Cardiac septum (tissue), 1 donor: ENCODE measurements at places on chromosomes 7 and 10. TPM values are rescaled to one million over a fixed set of nuclear protein-coding genes. Genes with fewer than 3 reads are reported as not detected.

Gene MEST
- total RNA-seq: 6.1 TPM

Gene UCMA
- not detected for total RNA-seq

Gene NEUROG3
- not detected for total RNA-seq

Gene ASAH2
- total RNA-seq: 1.9 TPM

GRCh38 chr10:34547291-34547690 lies 267.8 kb downstream of the PARD3 start:
- DNase-seq: no peak

DNA sequence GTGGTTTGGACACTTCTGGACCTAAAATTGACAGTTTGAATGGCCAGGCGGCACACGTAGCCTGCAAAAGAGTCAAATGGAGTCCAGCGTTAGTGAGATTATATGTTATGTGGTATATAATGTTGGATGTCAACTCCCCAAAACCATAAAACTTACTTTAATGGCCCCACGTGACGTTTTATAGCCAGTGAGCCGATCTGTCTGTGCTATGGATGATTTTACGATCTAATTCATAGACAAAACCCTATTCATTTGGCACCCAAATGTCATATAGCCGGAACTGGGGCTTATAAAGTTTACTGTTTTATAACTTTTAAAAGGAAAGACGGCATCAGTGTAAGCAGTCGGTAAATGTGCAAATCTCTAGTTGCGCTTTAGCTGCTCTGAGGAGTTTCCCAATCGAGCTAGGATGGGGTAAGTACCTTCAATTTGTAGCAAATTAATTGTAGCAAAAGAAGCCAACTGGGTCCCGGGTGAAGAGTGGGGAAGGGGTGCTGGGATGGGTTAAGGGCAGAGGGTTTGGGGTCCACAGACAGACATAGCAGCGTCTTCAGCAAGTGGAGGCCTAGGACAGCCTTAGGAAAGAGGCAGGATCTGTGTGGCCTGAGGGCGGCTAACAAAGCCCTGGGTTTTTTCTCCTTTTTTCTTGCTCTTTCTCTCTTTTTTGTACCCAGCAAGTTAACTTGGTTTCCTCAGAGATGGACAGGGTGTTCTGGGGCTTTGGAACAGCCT lies 3.2 kb downstream of the HOXA5 start:
- no peak for DNase-seq

GRCh38 chr10:3755440-3756359 lies 29.3 kb downstream of the KLF6 start:
- DNase-seq: no peak

- no peak for DNase-seq
Measured at GRCh38 chr7:5695727-5696345, 85.6 kb downstream of the RNF216 start.

DNA sequence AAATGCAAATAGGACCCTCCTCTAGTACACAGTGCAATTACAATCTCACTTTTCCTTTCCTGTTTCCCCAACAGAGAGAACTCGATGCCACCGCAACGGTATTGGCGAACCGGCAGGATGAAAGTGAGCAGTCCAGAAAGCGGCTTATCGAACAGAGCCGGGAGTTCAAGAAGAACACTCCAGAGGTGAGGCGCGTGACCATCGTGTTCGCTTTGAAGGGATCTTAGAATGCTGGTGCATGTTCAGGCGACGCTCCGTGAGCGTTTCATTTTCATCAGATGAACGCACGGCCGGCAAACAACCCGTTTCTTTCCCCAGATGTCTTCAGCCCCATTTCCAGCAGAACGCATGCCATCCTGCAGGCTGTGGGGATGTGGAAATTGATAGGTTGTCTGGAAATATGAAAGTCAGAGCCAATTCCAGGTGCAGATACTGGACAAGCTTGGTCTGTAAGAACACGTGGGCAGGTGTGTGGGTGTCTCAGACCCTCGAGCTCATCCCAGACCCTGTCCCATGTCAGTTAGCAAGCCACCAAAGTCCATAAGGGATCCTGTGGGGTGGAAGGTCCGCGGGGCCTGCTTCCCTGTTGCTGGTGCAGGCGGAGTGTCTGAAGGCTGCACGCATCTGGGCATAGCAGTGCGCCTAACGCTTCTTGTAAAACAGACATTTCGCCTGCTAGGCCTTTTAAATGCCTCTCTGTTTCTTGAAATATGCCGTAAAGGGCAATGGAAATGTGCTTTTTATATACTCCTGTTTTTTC lies 98.8 kb downstream of the CUX1 start:
- DNase-seq: no peak

DNA sequence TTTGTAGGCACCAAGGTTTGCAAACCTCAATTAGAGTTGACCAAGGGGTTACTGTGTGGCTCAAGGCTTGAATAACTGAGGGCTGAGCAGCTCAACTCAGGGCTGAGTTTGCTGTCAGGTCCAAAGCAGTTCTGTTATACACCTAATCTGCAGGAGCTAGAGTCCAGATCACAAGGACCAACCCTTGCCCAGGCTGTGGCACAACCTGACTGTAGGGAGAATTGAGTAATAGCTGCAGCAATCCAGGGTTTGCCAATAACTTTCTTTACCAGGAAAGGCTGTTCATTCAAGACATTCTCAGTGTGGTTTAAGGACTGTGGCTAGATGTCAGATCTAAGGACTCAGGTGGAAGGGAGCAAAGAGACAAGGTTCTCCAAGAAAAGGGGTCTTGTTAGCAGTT lies 115.6 kb upstream of the IMMP2L start:
- no peak for DNase-seq

- no peak for DNase-seq
Measured at GRCh38 chr10:110528224-110528996, 30.7 kb downstream of the DUSP5 start.

DNA sequence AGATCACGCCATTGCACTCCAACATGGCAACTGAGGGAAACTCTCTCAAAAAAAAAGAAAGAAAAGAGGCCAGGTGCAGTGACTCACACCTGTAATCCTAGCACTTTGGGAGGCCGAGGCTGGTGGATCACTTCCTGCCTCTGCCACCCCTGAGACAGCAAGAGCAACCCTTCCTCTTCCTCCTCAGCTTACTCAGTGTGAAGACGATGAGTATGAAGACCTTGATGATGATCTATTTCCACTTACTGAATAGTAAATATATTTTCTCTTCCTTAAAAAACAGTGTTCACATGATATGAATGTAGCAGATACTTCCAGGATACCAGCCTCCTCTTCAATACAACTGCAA lies 2.1 kb upstream of the ZKSCAN1 start:
- DNase-seq: no peak

GRCh38 chr7:155216475-155217272 lies 81.0 kb upstream of the INSIG1 start:
- DNase-seq: peak; percentile 27

GRCh38 chr7:69768986-69769595 lies 170.8 kb downstream of the AUTS2 start:
- no peak for DNase-seq

- DNase-seq: no peak
Measured at GRCh38 chr7:128691227-128691626, 19.1 kb downstream of the GARIN1A start.

GRCh38 chr10:90437452-90437851 lies 420.4 kb downstream of the HTR7 start:
- no peak for DNase-seq

DNA sequence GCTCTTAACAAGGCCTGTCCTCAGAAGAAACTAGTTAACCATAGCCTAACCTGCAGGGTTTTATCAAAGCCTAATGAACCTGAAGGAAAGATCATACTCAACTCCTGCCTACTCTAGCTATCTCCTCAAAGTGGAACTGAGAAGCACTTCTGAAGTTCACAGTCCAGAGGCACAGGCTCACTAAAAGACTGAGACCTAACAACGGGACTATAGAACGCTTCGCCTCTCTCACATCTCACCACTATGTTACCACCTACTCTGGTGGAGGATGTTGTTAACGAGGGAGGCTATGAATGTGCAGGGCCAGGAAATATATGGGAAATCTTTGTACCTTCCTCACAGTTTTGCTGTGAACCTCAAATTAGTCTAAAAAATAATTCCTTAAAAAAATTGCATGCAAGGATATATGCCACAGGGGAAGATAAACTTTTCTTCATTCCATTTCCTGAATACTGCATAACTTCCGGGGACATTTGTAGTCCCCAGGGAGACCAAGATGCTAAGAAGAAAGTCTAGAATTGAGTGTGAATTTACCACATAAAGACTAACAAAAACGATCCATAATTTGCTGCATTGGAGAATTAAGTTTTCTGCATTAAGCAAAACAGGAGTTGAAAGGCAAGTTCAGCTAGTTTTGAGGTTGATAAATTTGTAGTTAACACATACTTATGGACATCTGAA lies 21.6 kb downstream of the LIPJ start:
- DNase-seq: no peak

DNA sequence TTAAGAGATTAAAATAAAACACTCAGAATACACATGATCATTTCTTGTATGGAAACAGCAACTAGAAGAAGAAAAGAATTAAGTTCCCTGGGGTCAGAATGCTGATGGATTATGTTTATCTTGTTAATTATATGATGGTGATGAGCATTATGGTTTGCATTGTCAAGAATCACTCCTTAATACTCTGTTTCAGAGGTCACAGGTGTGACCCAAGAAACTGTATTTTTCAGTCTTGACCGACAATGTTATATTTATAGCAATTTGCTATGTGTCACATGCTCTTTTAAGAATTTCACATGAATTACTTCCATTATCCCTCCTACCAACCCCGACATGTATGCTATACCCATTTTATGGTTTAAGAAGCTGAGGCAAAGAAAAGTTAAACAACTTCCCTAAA lies 2.7 kb upstream of the CHRM2 start:
- no peak for DNase-seq

- peak; percentile 43 for DNase-seq
Measured at GRCh38 chr7:27189295-27189996, 4.4 kb upstream of the HOXA11 start.
